SHP77 (cell line): ENCODE measurements at places on chromosomes 16 and 17.
A peak's percentile ranks its signal among the peaks of the same experiment; 100 is the strongest.

GRCh38 chr16:6335072-6335471 is 997.6 kb upstream of the RBFOX1 start:
- peak; percentile 10 for DNase-seq

DNA sequence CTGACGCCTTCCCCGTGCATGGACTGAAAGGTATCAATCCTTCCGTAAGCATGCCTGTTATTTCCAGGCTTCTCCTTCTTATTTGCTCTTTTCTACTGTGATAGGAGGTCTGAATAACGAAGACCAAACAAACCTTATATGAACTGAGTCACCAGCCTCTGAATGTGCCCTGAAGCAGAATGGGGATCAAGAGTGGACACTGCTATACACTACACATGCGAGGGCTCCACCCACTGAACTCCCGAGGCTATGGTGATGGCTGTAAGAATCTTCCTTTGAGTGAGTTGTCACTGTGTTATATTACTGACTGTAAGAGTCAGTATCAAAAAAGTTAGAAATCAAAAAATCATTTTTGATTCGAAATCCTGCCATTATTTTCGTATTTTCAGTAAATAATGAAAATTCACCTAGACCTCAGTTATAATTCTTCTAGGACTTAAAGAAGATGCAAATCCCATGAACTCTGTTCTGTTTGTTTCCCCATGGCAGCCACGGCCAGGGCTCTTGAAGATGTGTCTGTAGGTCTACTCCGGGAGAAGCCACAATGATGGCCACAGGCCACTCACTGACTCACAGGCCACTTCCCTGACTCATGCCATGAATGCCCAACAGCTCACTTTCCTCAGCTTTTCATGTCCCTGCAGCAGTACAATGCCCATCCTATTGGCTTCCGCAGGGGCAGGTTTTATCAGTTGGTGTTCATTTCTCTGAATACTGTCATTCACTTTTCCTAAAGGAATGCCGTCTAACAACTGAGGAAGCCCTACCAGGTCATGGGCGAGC is 54.7 kb downstream of the ZZEF1 start:
- DNase-seq = no peak

- no peak for DNase-seq
Measured at GRCh38 chr16:63737633-63738032, 1384.2 kb downstream of the CDH11 start.

GRCh38 chr16:66107661-66108060 is 258.8 kb upstream of the CDH5 start:
- DNase-seq = no peak

GRCh38 chr16:35689764-35690163 is 2230.4 kb downstream of the TP53TG3F start:
- DNase-seq = no peak

DNA sequence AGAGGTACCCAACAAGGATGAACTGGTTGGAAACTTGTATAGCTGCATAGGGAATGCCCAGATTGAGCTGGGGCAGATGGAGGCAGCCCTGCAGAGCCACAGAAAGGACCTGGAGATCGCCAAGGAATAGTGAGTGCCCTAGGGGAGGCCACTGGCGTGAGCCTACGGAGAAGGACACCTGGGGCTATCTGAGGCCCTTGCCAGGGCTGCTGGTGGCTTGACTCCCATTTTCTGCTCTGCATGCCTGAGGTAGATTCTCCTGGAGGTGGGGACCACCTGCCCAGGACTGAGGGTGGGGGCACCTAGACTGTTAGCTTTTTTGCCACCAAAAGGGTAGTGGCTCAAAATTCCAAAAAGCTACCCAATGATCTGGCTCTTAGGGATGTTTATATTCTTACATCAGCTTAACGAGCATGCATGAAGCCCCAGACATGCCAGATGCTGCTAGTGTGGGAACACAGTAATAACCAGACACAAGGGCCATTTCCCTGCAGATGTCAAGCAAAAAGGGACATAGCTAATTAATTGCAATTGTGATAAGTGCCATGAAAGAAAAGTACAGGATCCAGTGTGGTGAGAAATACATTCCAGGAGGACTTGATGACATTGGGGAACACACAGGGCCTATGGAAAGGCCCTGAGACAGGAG is 8.8 kb downstream of the ODAD4 start:
- DNase-seq = no peak

GRCh38 chr16:5030251-5030870 is 3.4 kb downstream of the NAGPA start:
- DNase-seq = no peak

DNA sequence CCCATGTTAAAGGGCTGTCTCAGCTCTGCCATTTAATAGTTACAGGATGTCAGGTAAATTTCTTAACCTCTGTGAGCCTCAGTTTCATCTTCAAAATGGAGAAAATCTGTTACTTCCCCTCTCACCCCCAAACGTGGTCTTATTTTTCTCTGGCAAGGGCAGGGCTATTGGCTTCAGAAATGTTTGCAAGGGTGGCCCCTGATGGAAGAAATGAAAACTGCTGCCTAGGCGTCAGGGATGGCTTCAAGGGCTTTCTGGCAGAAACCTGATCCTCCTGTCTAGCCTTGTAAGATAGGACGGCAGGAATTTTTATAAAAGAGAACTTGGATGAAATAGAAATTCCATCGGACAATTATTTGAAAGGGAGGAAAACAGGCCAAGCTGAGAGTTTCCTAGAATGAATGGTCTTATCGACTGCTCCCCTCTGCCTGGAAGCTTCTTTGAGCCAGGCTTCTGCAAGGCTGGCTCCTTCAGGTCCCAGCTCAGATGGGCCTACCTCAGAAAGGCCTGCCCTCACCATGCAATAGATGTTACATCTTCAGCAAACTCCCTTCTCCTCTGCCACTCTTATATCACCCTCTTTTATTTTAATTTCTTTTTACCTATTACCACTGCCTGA is 43.0 kb upstream of the TANGO6 start:
- peak; percentile 58 for DNase-seq

- DNase-seq = no peak
Measured at GRCh38 chr16:64265756-64266155, 856.1 kb downstream of the CDH11 start.

GRCh38 chr16:55012793-55013192 is 82.1 kb downstream of the IRX5 start:
- DNase-seq = no peak

- no peak for DNase-seq
Measured at GRCh38 chr16:57396786-57397185, 7.8 kb upstream of the CCL17 start.

GRCh38 chr17:27338536-27338985 is 44.6 kb downstream of the WSB1 start:
- no peak for DNase-seq

DNA sequence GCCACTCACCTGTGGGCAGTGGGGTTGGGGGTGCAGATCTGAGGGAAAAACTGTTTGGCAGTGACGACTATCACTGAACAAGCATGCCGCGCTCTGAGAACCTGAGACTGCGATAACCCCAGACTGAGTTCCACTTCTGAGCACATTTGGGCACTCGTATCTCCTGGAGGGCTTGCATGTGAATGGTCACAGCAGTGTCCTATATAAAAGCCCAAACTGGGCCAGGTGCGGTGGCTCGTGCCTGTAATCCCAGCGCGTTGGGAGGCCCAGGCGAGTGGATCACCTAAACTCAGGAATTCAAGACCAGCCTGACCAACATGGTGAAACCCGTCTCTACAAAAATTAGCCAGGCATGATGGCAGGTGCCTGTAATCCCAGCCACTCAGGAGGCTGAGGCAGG is 18.7 kb downstream of the ATP2C2 start:
- DNase-seq = no peak

DNA sequence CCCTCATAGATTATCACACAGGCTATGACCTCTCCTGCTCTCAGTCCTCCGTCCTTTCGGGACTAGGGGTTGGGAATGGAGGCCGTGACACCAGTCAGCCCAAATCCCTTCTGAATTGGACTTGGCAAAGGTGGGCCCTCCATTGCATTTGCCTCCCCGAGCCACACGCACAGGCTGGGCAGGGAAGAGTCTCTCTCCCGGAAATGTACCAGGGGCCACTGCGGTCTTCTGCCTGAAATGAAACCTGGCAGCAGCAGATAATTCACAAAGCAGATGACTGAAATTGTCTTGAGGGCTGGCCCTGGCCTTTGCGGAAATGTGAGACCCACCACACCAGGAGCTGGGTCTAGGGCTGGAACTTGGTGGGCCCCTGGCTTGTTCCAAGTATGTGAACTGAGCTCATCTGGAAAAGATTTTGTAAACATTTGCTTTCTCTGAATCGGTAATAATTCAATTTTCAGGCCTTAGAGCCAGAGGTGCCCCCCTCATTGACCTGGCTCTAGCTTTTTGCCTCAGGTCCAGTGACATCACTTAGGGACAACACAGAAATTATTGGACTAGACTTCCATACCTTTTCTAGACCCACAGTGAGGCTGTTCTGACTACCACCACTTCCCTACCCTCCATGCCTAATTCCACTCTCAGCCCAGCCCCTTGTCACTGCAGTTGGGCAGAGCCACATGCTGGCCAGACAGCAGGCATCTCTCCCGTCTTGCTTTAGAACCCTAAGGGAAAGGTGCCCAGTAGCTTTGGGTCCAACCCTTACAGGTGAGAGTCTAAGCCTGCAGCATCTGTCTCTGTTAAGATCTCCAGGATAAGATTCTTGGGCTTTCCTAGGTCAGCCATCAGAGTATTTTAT is 75.2 kb downstream of the CCDC182 start:
- DNase-seq = no peak

GRCh38 chr17:261635-262034 is 80.2 kb upstream of the DOC2B start:
- DNase-seq = no peak

- no peak for DNase-seq
Measured at GRCh38 chr16:88896238-88897070, 30.0 kb upstream of the PABPN1L start.

GRCh38 chr16:11843206-11843605 is 8.1 kb downstream of the RSL1D1 start:
- DNase-seq = no peak

- DNase-seq = no peak
Measured at GRCh38 chr16:89269805-89270665, 52.5 kb downstream of the ZNF778 start.

- no peak for DNase-seq
Measured at GRCh38 chr16:86351041-86351784, 159.1 kb upstream of the FOXF1 start.

DNA sequence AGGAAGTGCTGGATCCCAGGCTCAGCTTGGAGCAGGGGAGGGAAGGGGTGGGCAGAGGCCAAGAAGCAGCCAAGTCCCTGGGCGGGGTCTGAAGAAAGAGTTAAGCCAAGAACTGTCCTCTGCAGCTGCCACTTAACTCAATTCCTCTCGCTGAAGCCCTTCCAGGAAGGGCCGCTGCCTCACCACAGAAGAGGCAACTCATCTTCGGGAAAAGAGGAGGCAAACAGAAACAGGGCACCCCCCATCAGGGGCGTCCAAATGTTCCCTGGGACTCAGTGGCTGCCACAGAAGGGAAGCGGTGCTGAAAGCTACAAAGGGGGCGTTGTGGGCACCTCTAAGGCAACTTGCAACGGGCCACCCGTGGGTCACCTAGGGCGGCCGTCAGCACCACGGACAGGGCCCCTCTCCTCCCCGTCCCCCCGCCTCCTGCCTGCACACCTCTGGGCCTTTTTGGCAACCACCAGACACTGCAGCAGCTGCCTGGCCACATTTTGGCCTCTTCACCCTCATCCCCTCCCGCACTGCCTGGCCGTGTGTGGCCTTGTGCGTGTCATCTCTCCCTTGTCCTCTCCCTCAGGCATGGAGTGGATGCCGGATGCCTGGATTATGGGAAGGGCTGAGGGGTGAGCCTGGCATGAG is 2.5 kb downstream of the TLCD3B start:
- no peak for DNase-seq

GRCh38 chr17:32731556-32732295 is 145.2 kb downstream of the MYO1D start:
- DNase-seq = no peak

GRCh38 chr16:73231944-73232554 is 184.1 kb upstream of the ZFHX3 start:
- no peak for DNase-seq

GRCh38 chr16:7601100-7601499 is 268.5 kb downstream of the RBFOX1 start:
- DNase-seq = no peak

DNA sequence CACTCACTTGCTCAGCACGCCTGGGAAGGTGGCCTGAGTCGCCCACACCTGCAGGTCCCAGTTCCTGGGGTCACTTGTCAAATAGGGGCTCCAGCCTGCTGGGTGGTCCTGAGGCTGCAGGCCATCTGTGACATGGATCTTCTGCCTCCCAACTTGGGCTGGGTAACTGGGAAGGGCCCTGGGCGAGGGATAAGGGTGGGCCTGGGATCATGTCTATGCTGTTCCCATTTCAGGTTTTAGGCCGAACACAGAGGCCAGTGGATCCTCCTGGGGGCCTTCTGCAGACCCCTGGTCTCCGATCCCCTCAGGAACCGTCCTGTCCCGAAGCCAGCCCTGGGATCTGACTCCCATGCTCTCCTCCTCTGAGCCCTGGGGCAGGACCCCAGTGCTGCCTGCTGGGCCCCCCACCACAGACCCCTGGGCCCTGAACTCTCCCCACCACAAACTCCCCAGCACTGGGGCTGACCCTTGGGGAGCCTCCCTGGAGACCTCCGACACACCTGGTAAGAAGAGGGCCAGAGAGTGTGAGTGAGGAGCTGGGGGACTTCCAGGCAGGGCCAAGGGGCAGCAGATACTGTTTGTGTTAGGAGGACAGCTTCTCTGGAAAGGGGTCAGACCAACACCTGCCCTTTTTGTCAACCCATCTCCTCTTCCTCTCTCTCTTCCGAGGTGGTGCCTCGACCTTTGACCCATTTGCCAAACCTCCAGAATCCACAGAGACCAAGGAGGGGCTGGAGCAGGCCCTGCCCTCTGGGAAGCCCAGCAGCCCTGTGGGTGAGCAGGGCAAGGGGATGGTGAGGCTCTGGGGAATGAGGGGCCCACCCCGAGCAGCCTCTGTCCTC is 6.2 kb upstream of the SPATA20 start:
- DNase-seq = no peak

DNA sequence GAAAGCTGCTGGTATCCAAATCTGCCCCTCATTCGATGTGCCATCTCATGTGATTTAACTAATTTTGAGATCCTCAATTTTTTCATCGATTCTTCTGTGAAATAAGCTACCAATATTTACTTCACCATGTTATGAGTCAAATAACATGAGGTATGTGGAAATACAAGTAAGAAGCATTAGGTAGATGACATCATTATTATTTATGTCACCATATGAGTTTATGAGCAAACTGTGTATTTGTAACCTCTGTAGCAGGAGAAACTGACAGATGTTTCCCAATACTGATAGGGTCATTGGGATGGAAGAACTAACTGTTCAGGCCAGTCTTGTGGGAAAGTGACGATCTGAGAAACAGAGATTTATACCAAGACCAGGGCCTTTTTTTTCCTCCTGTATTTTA is 229.4 kb upstream of the GOT2 start:
- DNase-seq = no peak

- DNase-seq = no peak
Measured at GRCh38 chr16:2152695-2153506, 2.7 kb upstream of the TRAF7 start.

DNA sequence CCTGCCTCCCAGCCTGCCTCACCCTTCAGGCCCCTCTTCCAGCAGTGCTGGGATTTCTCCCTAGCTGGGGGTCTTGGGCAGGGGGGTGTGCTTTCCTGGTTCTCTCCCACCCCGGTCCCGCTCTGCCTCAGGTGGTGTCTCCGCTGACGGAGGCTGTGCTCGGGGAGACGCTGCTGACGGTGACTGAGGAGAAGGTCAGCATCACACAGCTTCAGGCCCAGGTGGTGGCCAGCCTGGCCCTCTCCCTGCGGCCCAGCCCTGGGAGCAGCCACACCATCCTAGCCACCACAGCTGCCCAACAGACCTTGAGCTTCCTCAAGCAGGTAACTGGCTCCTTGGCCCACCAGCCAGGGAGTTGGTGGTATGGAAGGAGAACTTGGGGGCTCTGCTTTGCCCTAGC is 56.5 kb downstream of the TMEM132E start:
- no peak for DNase-seq

GRCh38 chr17:78138204-78139060 is 7.8 kb upstream of the C17orf99 start:
- DNase-seq = peak; percentile 17
